ENCODE measurements at places on chromosomes 2 and 18.

DNA sequence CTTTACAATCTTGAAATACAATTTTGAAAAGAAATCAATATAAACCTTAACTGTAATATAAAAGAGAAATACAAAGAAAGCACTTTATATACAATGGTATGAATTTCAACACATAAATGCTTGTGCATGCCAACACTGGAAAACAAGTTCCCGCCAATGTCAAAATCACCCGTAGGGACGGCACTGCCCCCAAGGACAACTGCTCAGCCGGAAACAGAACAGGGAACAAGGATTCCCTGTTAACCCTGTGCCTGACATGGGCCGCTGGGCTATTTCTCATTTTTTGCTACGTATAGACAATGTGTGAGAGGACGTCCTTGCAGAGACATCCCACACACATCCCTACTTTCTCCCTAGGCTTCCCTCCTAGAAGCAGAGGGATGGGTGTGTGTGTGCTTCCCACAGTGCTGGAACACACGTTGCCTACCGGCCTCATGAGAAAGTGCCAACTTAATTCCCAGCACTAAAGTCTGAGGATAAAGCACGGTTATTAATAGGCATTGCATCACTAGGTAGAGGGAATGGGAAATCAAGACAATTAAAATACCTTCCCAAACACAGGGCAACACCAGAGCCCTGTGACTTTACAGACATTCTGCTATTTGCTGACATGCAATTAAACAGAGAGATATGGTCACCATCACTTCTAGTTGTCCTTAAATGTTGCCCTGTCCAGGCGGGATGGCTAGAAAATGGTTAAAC lies 14.4 kb downstream of the AFG3L2 start:
- DNase-seq = no peak

GRCh38 chr2:45892757-45893156 lies 241.3 kb downstream of the PRKCE start:
- DNase-seq = no peak

DNA sequence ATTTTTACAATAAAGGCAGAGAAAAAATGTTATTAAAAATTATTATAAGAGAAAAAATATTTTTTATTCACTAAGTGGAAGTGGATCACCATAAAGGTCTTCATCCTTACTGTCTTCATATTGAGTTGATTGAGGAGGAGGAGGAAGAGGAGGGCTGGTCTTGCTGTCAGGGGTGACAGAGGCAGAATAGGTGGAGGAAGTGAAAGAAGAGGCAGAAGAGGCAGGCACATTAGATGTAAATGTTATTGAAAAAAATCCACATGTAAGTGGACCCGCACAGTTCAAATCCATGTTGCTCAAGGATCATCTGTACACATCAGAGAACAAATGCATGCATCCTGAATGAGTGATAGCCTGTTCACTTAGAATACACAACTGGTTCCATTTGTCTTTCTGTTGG lies 6.4 kb upstream of the SPATS2L start:
- no peak for DNase-seq

- no peak for DNase-seq
Measured at GRCh38 chr2:134610871-134611270, 107.9 kb downstream of the TMEM163 start.

- no peak for DNase-seq
Measured at GRCh38 chr18:41921770-41922169, 33.3 kb upstream of the PIK3C3 start.

Measured in HT-29 (cell line).